ENCODE measurements at places on chromosomes 3 and 15. TPM values are rescaled to one million over a fixed set of nuclear protein-coding genes. Genes with fewer than 3 reads are reported as not detected.

GRCh38 chr3:43031485-43031884, 52.4 kb downstream of the GASK1A start:
- no peak overlapping the region for H3K4me3 ChIP-seq
- no peaks in the 10 kb centered on the region for H3K4me1 ChIP-seq
- H3K36me3 ChIP-seq = peaks cover 5% of the 10 kb centered on the region
- no peak overlapping the region for H3K27ac ChIP-seq
- no peak for DNase-seq
- H3K27me3 ChIP-seq = peaks cover 2% of the 10 kb centered on the region

DNA sequence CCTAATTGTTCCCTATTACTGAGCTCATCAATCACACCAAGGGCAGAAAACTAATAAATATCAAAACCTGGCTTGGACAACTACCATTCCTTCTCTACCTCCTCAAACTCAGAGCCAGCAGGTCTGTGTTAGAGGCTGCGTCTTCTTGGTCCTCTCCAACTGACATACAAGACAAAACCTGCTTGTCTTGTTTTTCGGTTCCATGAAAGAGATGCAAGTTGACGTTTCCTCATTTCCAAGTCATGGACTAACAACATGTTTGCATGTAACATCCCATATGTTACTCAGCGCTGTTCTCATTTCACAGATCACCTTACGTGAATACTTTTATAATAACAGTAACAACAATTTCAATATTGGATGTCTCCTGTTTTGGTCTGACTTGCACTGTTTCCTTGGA, 110.9 kb downstream of the LMLN start:
- no peak overlapping the region for H3K4me3 ChIP-seq
- no peak overlapping the region for H3K27ac ChIP-seq
- DNase-seq = no peak
- no peaks in the 10 kb centered on the region for H3K36me3 ChIP-seq

DNA sequence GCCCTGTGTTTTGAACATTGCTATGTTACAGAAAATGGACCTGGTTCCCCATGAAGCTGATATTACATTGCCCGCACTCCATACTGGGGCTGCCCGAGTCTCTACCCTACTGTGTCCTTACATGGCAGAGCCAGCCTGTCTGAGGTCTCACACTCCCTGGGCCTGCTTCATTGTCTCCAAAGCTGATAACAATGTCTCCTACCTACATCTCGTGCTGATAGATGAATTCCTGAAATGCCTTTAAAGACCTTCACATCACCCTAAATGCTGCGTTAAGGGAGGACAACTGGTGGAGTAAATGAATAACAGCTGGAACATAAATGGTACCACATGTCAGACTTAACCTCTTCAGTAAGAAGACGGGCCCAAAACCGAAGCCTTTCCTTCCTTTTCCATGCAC, 62.9 kb upstream of the PTX3 start:
- H3K27me3 ChIP-seq = peaks cover 2% of the 10 kb centered on the region
- H3K36me3 ChIP-seq = no peaks in the 10 kb centered on the region
- DNase-seq = no peak
- peaks cover 8% of the 10 kb centered on the region for H3K4me1 ChIP-seq
- H3K27ac ChIP-seq = no peak overlapping the region

DNA sequence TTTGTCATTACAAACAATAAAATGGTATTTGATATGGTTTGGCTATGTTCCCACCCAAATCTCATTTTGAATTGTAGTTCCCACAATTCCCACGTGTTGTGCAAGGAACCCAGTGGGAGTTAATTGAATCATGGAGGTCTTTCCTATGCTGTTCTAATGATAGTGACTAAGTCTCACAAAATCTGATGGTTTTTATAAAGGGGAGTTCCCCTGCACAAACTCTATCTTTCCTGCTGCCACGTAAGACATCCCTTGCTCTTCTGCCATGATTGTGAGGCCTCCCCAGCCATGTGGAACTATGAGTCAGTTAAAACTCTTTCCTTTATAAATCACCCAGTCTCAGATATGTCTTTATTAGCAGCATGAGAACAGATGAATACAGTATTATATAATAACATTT, 15.4 kb upstream of the AADAC start:
- no peak for DNase-seq
- H3K27me3 ChIP-seq = no peaks in the 10 kb centered on the region
- H3K36me3 ChIP-seq = no peaks in the 10 kb centered on the region
- no peak overlapping the region for H3K4me3 ChIP-seq
- no peak overlapping the region for H3K27ac ChIP-seq

GRCh38 chr15:25641361-25641760, 202.5 kb upstream of the UBE3A start:
- DNase-seq = no peak
- H3K27ac ChIP-seq = no peak overlapping the region
- no peak overlapping the region for H3K4me3 ChIP-seq
- H3K4me1 ChIP-seq = peaks cover 27% of the 10 kb centered on the region

The DAZL gene
- total RNA-seq = 0.51 TPM

The SLC12A1 gene
- total RNA-seq = not detected

The RPL39L gene
- 15.1 TPM for total RNA-seq
